ENCODE measurements at places on chromosomes 6 and 20.

DNA sequence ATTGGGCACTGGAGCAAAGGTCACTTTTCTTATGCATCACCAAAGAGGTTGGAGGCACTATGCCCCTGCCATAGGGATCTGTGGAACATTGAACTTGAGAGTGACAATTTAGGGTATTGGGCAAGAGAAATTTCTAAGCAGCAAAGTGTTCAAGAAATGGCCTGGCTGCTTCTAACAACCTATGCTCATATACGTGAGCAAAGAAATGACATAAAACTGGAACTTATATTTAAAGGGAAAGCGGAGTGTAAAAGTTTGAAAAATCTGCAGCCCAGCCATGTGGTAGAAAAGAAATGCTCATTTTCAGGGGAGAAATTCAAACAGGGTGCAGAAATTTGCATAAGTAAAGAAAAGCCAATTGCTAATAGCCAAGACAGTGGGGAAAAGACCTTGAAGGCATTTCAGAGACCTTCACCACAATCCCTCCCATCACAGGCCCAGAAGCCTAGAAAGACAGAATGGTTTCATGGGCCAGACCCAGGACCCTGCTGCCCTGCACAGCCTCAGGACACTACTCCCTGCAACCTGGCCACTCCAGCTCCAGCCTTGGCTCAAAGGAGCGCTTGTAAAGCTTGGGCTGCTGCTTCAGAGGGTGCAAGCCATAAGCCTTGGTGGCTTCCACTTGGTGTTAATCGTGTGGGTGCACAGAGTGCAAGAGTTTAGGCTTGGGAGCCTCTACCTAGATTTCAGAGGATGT lies 24.4 kb downstream of the NCR2 start:
- DNase-seq = no peak

GRCh38 chr6:105993341-105994117 lies 92.6 kb upstream of the PRDM1 start:
- no peak for DNase-seq

GRCh38 chr6:9208966-9209365 lies 773.6 kb upstream of the SLC35B3 start:
- DNase-seq = no peak

DNA sequence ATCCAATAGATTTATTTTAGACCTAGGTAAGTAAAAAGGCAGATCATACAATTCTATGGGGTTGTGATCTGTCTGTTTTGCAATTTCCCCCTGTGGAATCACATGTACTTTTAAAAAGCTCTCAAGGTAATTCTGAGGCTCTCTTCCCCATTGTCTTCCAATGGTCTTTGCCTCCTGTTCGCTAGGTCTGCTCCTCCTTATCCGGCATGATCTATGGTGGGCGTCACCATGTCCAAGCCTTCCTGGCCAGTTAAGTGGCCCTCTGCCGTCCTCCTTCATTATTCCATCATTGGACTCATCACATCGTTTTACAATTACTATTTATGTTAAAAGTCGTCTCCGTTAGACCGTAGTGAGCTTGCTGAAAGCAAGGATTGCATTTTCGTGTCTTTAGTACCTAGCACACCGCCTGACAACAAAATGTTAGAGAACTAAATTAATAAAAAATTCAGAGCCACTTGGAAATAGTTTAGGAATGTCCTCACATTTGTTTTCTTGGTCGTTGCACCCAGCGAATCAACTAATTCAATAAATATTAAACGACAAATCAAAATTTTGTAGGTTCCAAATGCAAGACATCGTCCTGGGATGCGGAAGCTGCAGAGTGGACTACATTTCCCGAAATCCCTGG lies 2.2 kb upstream of the STXBP5 start:
- no peak for DNase-seq

- DNase-seq = no peak
These were observed 67.7 kb downstream of the HMGCLL1 start for GRCh38 chr6:55511122-55511800.
